ENCODE measurements at places on chromosomes 5 and 9.

DNA sequence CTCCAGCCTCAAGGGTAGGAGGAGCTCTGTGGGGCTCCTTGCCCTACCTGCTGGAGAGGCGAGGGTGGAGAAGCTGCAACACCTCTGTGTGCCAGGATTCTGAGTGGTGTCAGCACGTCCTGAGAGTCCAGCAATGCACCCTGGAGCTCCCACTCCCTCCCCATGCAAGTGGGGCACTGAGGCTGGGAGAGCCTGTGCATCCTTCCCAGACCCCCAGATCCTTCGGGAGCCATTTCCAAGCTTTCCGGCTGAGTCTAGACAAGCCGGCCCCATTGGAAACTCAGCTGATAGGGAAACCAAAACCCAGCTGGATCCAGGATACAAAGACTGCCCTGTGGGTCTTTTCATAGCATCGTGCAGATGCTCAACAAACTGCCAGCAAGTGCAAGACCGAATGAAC, 1.8 kb downstream of the FAM163B start:
- DNase-seq, result no peak

DNA sequence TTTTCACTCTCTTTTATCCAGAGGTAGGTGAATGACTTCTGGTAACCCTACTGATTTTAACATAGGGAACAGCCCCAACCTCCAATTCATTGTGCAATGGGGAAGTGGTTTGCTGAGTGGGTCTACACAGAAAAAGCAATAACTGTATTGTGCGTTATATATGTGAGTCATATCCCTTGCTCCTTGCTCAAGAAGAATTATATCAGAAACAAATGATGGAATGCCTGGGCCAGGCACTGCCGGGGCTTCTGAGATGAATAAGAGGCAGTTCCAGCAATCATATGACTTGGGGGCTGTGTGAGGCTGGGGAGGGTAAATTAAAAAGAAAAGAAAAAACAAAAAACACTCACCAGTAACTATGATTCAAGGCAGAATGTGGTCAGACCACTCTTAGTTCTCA, 79.2 kb upstream of the ABCA1 start:
- DNase-seq, result no peak

DNA sequence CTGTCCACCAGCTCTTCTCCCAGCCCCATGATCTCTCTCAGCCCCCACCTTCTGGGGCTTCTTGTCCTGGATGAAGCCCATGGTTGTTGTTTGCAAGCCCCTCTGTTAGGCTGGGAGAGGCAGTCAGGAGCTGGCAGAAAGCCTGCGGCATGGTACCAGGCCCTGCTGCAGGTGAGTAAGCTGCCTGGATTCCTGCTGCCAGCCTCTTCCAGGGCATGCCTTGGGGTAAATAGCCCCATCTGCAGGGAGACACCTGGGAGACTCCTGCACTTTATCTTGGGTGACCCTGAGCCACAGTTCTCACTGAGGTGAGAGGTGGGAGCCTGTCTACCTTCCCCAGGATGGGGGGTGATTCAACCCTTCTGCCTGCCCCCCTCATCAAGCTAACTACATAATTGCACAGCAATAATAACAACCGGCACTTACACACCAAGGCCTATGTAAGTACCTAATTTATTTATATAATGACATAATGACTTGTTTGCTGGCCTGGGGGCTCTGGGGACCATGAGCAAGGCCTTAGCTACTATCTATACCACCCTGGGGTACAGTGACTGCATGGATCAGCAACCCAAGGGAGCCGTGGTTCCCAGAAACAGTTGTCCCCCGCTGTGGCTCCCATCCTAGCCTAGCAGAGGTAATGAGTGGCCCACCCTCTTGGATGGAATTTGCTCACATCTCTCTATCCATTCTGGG, 116.0 kb downstream of the PSD2 start:
- DNase-seq, result no peak

DNA sequence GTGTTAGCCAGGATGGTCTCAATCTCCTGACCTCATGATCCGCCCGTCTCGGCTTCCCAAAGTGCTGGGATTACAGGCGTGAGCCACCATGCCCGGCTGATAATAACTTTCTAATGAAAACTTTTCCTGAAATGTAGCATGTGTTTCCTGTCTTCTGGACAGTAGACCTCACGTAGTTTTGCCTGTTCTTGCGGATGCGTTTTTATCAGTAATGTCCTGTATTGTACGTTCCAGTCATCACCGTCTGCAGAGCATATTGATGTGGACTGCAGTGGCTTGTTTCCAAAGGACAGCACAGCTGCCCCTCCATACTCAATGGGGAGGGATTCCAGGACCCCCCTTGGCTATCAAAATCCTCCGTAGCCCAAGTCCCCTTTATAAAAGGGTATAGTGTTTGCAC, 12.8 kb downstream of the EXOC3 start:
- no peak for DNase-seq

DNA sequence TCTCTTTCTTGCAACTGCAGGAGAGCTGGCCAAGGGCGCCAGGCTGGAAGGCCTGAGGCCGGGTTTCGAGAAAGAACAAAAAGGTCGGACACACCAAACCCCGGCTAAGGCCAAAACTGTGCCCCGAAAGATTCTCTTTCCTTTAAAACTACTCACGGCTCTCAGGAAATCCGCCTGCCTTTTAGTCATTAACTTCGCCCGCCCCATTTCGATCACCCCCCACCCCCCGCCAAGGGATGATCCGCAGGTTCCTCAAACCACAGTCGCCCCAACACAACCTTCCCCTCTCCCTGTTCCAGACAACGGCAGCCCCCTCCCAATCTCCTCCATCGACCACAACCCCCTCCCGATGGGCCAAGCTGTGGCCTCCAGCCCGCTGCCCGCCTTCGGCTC, 536 bp downstream of the FEM1C start:
- DNase-seq, result peak; percentile 70

DNA sequence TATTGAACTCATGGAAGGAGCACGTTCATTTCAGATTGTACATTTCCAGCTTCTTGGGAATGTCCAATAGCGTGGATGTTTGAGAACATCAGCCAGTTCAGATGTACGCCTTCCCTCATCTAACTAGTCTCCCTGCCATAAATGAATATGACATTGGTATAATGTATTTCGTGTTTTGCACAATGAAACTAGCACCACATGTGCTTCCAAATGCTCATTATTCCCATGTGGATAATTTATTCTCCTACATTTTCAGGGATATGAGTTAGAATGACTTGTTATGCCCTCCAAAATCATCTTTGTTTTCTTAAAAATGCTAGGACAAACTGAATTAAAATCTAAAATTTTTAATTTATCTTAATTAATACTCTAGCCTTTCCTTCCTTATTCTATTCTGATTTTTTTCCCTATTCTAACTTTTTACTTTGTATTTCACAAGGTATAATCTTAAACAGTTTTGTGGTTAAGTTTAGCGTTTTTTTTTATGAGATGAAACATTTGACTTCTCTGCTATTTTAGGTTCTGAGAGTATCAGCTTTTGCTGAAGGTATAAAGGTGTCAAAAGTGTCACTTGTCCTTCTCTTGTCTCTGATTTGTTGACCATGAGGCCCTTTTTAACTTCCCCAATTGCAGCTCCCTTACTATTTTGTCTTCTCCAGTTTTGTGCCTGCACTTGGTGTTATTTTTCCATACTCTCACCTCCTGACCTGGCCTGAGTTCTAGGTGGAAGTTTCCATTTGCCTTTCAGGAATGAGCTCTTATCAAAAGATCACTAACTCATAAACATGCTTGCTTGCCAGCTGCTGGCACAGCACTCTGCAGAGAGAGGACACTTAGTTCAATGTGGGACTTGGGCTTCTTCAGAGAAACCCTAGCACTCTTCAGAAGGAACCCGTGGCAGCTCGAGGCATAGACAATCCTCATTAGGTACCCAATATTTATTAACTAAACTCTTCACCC, 106.8 kb downstream of the FRMD3 start:
- no peak for DNase-seq

DNA sequence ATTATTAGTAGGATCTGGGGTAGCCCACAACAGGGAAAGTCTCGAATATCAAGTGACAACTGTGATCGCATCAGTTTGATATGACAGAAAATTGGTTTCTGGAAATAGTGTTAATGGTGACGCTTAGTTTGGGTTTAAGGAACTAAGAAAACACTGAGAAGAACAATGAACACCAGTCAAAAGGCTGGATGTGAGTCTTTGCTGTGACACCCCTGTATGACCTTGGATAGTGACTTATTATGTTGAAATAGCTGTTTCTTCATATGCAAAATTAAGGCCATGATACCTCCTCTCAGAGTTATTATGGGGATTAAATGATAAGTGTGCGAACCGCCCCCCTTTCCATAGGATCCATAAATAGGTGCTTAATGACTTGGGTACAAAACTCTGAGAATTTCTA, 926 bp downstream of the DNAJC25 start:
- DNase-seq, result no peak

- no peak for DNase-seq
Observed at GRCh38 chr5:144958002-144958401, 787.3 kb downstream of the KCTD16 start.

DNA sequence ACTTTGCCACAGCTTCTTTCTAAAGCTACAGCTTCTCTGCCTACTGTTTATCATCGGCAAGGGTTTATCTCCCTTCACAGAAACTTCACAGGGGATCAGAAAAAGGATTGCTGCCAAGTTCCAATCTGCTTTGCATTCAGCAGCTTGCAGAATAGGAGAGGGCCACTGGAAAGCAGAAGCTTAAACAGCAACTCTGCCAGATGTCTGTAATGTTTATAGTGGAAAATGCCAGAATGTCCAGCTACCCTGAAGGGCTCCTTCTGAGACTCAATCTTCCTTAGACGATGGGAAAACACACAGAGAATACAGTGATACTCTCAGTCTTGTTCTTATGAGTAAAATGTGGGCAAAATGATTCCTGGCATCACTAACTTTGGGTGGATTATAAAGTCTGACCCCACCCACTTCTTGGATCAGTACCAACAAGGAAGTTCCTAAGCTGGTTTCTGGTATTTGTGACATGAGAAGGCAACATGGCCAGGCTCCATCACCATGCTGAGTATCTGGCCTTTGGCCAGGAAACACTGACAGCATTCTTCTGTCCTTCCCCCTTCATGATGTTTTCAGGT, 19.0 kb downstream of the STOM start:
- peak; percentile 17 for DNase-seq

GRCh38 chr5:96663608-96664007, 1.4 kb downstream of the CAST start:
- DNase-seq, result no peak

DNA sequence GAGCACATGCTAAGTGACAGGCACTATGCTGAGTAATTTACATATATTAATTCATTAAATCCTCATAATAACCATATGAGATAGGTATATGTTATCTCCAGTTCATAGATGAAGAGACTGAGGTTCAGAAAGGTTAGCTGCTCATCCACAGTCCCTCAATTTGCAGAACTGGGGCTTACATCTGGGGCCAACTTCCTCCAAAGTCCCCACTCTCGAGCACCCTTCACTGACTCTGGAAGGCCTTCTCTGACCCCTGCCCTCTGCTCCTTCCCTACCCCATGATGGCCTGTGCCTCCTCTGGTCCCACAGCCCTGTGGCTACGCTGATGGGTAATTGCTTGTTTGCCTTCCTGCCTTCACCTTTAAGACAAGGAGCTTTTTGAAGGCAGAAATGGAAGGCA, 71.6 kb downstream of the C5orf15 start:
- no peak for DNase-seq

GRCh38 chr5:138577452-138577851, 2.3 kb upstream of the HSPA9 start:
- DNase-seq, result no peak

DNA sequence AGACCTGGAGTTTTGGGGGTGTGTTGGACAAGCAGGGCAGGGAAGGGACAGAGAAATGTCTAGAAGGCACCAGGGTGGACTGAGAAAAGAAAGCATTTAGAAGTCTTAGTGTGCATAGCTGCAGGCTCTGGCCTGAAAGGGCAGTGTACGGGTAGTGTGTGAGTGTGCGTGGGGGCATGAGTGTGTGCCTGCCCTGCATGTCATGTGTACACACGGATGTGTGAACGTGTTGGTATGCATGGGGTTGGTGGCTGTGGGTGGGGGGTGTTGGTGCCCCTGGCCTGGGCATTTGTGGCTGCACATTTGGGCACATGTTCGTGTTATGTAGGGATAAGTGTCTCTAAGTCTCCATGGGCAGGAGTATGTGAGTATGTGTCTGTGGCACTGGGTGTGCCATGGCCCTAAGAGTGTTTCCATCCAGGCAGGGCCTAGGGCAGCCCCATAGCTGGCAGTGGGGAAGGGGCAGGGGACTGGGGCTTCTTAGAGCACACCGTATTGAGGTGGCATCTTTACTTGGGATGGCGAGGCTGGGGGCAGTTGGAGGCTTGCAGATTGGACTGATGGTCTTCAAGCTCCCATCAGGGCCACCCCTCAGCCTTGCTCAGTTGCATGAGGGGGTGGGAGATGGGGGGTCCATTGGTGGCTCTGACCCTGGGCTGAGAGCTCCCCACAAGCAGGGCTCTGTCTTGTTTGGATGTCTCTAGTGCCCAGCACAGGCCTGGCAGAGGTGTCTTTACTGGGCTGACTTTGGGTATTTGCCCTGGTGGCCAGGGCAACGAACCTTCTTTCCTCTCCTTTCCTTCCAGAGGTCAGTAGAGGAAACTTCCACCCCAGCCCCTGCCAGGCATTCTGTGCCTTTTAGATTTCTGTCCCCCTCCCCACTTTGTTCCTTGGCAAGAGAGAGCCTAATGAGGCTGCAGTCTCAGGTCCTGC, 15.0 kb downstream of the PSD2 start:
- DNase-seq, result no peak

- no peak for DNase-seq
Observed at GRCh38 chr5:171633776-171634470, 151.7 kb upstream of the SMIM23 start.

Data from activated CD8-positive, alpha-beta T cell treated with anti-CD3 and anti-CD28 coated beads, Interleukin-2, amount 10 ng/mL, durations not matched to agents 7 days and 5 days (primary cell).